ENCODE measurements at places on chromosomes 4 and X. TPM values are rescaled to one million over a fixed set of nuclear protein-coding genes. Genes with fewer than 3 reads are reported as not detected.

FRMPD3 gene
- total RNA-seq, result 0.22 TPM

DNA sequence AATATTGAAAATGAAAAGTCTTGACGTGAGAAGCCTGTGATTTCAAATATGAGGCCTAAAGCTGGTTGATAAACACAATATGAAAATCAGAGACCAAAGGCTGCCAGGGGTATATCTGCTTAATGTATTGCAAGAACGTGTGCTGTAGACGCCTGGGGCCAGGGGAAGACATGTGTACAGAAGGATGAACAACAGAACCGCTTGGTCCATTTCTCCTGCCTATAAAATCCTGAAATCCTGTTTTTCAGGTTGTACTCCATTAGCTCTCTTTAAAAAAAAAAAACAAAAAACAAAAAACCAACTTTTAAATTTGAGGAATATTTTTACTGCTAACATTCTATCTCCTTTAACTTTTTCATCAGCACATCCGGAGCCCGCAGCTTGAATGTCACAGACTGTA is 109.2 kb downstream of the STOX2 start:
- no peak for DNase-seq

NKX3-2 gene
- 0.61 TPM for total RNA-seq

GRCh38 chrX:96027407-96027806 is 657.2 kb upstream of the DIAPH2 start:
- DNase-seq, result no peak

IGSF1 gene
- total RNA-seq, result 0.12 TPM

GRCh38 chr4:163385466-163385865 is 41.8 kb downstream of the NPY5R start:
- no peak for DNase-seq

- DNase-seq, result no peak
Observed at GRCh38 chr4:153535772-153536513, 69.8 kb downstream of the TMEM131L start.

DNA sequence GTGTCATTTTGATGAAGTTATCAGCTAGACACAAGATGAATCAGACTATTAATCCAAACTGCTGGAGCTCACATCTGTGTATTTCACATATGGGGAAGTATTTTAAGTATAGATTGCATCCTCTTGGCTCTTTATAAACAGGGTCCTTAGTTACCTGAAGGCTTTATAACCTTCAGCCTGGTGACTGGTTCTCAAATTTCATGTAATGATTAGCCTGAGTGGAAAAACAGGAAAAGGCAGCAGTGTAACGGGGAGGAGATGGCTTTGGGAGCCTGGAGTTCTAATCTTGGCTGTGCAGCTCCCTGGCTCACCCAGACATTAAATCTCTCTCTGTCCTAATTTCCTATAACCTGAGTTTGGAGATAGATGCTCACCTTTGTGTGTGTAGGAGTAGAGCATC is 103.8 kb upstream of the HPF1 start:
- no peak for DNase-seq

- no peak for DNase-seq
Observed at GRCh38 chrX:143580266-143580665, 55.6 kb downstream of the SLITRK4 start.

WNK3 gene
- 0.14 TPM for total RNA-seq

SYP gene
- total RNA-seq, result 4.9 TPM

DNA sequence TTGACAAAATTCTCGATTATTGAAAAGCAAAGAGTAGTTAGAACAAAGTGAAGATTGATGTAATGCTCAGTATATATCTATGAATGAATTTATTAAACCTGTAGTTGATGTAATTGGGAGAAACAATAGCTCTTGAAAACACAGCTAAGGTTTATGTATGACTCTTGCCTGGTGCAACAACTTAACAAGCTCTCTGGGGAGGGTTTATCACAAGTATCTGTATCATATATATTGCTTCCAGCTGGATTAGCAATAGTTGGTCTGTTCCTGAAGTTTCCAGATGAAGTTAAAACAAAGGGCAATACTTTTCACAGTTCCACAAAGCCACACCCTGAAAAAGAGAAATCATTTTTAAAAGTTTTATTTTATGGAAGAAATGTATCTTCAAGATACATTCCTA is 91.4 kb downstream of the ARSJ start:
- no peak for DNase-seq

DNA sequence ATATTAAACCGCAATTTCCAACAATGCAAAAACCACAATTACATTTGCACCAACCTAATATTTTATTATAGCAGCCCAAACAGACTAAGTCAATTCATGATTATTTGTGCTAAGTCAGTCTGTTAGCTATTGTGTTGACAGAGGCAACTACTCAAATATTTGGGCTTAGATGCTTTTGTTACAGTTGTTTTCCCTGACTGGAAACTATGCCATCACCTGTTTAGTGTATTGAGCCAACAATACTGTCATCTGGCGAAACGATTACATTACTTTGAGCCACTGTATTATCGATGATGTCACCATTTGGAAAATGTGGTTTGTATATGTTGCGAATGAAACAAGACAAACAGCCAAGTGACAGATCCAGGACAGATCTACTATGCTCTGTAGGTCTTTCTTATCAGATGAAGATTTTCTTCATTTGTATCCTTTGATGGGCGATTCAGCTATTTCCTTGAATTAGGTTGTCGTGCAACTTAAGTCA is 38.7 kb upstream of the INTS6L start:
- DNase-seq, result no peak

- DNase-seq, result peak; percentile 57
Observed at GRCh38 chr4:71229477-71230270, 109.1 kb upstream of the SLC4A4 start.

BMP15 gene
- not detected for total RNA-seq

SLC25A14 gene
- 12.7 TPM for total RNA-seq

- no peak for DNase-seq
Observed at GRCh38 chr4:82588771-82589270, 27.0 kb upstream of the TMEM150C start.

- no peak for DNase-seq
Observed at GRCh38 chrX:141469469-141469868, 115.1 kb downstream of the SPANXA1 start.

MAGEB17 gene
- total RNA-seq, result 0.22 TPM

DNA sequence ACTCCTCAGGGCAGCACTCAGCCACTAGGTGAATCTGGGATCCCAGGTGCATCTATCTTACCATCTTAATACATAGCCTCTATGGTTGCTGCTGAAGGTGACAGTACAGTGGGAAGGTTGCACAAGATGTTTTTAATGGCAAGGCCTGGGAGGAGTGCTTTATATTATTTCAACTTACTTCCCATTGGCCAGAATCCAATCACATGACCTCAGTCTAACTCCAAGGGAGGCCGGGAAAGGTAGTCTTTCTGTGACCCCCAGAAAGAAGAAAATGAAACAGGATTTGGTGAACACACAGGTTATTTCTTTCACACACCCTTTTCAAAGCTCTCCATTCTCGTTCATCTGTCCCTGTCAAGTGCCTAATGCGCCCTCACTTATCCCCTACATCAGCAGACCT is 189.1 kb upstream of the ATP6AP2 start:
- no peak for DNase-seq

SMIM20 gene
- 28.7 TPM for total RNA-seq

GRCh38 chr4:98603683-98604521 is 54.5 kb downstream of the TSPAN5 start:
- DNase-seq, result no peak

DNA sequence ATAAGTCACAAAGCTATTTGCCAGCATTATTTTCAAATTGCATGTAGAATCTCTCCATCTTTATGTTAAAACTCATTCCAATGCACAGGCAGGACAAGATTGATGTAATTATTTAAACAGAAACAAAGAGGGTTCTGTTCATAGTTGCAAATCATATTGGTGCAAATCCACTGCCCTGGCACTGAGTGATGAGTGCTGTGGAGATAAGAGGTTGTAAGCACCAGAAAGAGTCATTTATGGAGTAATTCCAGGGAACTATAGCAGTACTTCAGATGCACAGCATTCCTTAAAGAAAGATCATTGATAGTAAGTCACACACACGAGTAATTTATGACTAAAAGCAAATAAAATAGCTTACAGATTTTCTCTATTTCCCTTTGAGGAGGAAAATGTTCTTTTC is 337.7 kb upstream of the CTSO start:
- DNase-seq, result no peak

GRCh38 chrX:136810493-136810892 is 29.8 kb upstream of the ARHGEF6 start:
- no peak for DNase-seq

- DNase-seq, result no peak
Observed at GRCh38 chr4:7684294-7684693, 249.6 kb upstream of the PSAPL1 start.

GRCh38 chr4:660401-660800 is 13.7 kb downstream of the ATP5ME start:
- peak; percentile 7 for DNase-seq

MCTS1 gene
- 36.7 TPM for total RNA-seq

- no peak for DNase-seq
Observed at GRCh38 chr4:153676486-153676885, 7.6 kb upstream of the TLR2 start.

GRCh38 chr4:66404141-66404540 is 733.9 kb upstream of the EPHA5 start:
- DNase-seq, result no peak

- DNase-seq, result no peak
Observed at GRCh38 chr4:163932504-163932903, 438.0 kb downstream of the TMA16 start.

Data from mucosa of descending colon (tissue), 3 donors.